ENCODE measurements at places on chromosomes 6 and 20. TPM values are rescaled to one million over a fixed set of nuclear protein-coding genes. Genes with fewer than 3 reads are reported as not detected.

Gene LINC00237
- total RNA-seq = not detected

Gene GMDS
- total RNA-seq = 42.8 TPM

Gene DIDO1
- 45.9 TPM for total RNA-seq

Gene GFOD1
- total RNA-seq = 12.9 TPM

Gene IL17F
- total RNA-seq = 0.86 TPM

Gene FHL5
- total RNA-seq = not detected

- H3K4me1 ChIP-seq = no peaks in the 10 kb centered on the region
- no peak overlapping the region for H3K4me3 ChIP-seq
- H3K36me3 ChIP-seq = no peaks in the 10 kb centered on the region
Observed at GRCh38 chr20:16955971-16956370, 207.8 kb downstream of the OTOR start.

DNA sequence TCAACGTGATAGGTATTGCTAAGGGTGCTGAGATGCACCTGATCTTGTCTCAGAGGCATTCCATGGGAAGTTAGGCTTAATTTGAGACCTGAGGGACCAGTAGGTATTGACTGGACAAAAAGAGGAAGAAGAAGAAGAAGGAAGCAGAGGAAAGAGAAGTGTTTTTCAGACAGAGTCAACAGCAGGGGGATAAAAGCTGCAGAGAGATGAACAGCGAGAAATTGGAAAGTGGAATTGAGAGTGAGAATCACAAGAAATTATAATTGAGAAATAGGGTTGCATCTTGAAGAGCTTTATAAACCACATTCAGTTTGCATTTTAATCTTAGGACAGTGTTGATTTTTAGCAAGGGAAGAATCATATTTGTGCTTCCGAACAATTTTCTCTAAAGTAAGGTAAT is 254.0 kb downstream of the CD83 start:
- peaks cover 22% of the 10 kb centered on the region for H3K4me1 ChIP-seq
- H3K4me3 ChIP-seq = peak overlapping the region; percentile 4

GRCh38 chr20:17797161-17797560 is 97.4 kb downstream of the BANF2 start:
- peaks cover 2% of the 10 kb centered on the region for H3K4me1 ChIP-seq
- no peak overlapping the region for H3K27ac ChIP-seq
- DNase-seq = peak; percentile 26

DNA sequence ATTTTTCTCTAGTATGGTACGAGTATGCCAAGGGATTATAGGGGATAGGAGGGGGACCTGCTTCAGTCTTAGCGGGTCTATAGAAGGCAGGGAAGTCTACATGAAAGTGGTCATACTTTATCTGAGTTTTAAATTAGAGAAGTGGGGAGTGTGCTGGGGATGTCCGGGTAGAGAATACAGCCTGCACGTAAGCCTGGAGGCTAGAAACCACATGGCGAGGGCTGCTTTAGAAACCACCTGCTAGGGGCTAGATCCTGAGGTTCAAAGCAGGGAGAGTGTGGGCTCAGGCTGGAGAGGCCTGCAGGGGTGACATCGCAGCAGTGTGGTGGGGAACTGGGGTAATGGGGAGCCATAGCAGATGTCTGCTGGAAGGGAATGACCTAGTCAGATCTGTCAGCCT is 85.2 kb downstream of the VEGFA start:
- no peak overlapping the region for H3K27ac ChIP-seq
- H3K36me3 ChIP-seq = no peaks in the 10 kb centered on the region
- H3K4me3 ChIP-seq = no peak overlapping the region
- H3K27me3 ChIP-seq = no peaks in the 10 kb centered on the region
- no peak for DNase-seq

DNA sequence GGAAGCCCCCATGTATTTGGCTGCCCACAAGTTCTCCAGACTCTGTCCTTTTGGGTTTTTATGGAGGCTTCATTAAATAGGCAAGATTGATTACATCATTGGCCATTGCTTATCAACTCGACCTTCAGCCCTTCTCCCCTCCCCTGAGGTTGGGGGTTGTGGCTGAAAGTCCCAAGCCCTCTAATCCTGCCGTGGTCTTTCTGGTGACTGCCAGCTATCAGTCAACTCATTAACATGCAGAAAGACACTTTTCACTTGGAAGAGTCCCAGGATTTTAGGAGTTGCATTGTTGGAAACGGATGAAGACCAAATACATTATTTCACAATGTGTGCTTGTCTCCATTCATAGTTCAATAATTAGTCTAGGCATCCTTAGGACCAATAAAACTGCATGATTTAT is 9.5 kb downstream of the CDC5L start:
- H3K4me1 ChIP-seq = peaks cover 22% of the 10 kb centered on the region
- DNase-seq = no peak
- H3K36me3 ChIP-seq = peaks cover 67% of the 10 kb centered on the region
- no peak overlapping the region for H3K4me3 ChIP-seq

DNA sequence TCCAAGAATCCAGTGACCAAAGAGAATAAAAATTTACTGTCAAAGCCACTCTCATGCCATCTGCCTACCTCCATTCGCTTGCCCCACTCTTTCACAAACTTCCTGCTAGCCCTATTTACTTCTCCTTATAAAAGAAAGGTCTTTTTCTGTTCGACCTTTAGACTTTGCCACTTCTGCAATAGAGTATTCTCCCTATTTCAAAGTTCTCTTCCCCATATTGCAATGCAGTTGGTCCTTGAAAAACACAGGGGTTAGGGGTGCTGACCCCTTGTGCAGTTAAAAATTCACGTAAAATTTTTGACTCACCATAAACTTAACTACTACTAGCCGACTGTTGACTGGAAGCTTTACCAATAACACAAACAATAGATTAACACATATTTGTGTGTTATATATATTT is 15.0 kb downstream of the CCN2 start:
- H3K4me3 ChIP-seq = no peak overlapping the region
- H3K36me3 ChIP-seq = no peaks in the 10 kb centered on the region
- peaks cover 13% of the 10 kb centered on the region for H3K27me3 ChIP-seq
- H3K4me1 ChIP-seq = no peaks in the 10 kb centered on the region
- H3K27ac ChIP-seq = no peak overlapping the region
- no peak for DNase-seq

- H3K4me3 ChIP-seq = peak overlapping the region; percentile 100
- H3K36me3 ChIP-seq = peaks cover 49% of the 10 kb centered on the region
- DNase-seq = peak; percentile 82
- H3K27ac ChIP-seq = peak overlapping the region; percentile 100
Observed at GRCh38 chr20:4814696-4815252, 93.1 kb downstream of the PRND start.

GRCh38 chr6:26452631-26453235 is 5.0 kb upstream of the BTN2A1 start:
- no peak for DNase-seq
- H3K27me3 ChIP-seq = no peaks in the 10 kb centered on the region
- peak overlapping the region; percentile 11 for H3K27ac ChIP-seq
- no peak overlapping the region for H3K4me3 ChIP-seq
- H3K36me3 ChIP-seq = peaks cover 30% of the 10 kb centered on the region

DNA sequence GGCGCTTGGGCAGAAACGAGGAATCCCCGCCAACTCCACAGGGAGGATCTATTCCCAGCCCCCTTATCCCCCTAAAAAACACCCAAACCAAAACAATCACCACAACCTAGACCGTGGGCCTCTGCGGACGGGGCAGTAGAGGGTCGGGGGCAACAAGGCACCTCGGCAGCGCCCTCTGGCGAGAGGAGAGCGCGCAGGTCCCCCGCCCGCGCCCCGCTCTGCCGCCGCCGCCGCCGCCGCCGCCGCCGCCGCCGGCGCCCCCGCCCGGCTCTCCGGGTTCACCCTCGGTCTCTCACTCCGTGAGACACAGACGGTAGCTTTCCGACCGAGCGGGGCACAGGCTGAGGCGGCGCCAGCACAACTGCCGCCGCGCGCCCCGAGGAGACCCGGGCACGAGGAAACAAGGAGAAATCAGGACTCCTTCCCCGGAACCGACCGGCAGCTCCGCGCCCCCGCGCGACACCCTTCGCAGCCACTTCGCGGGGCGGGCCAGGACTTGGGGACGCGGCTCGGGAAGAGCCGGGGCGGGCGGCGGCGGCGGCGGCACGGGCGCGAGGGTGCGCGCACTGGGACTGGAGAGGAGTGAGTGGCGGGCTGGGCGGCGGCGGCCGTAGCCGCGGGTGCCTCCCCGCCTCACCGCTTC is at the start of gene SLC35F1:
Gene SLC35F1 (plus strand): TSS at position 307 of the 643 bp plus-strand sequence.
- peak; percentile 52 for DNase-seq
- no peaks in the 10 kb centered on the region for H3K36me3 ChIP-seq
- peak within 1 kb of the TSS; percentile 57 for H3K4me3 ChIP-seq

- no peak for DNase-seq
- H3K27ac ChIP-seq = no peak overlapping the region
- H3K4me1 ChIP-seq = no peaks in the 10 kb centered on the region
- H3K4me3 ChIP-seq = no peak overlapping the region
- no peaks in the 10 kb centered on the region for H3K27me3 ChIP-seq
Observed at GRCh38 chr6:74554041-74554440, 651.8 kb downstream of the COL12A1 start.

DNA sequence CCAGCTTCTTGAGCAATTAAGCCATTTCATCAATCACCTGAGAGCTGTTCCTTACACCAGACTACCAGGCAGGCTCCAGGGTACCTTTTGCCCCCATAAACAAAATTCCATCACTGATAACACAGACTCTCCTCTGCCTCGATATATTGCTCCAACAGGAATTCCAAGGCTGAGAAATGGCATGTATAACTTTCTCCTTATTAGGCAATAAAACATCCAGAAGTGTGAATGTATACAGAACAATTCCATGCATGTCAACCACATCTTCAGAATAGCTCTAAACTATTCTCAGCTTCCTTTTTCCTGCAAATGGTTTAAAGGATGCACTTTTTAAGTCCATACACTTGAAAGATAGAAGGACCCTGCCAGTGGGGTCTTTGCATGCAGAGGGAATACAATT is 73.8 kb downstream of the EDN3 start:
- no peaks in the 10 kb centered on the region for H3K36me3 ChIP-seq
- no peak overlapping the region for H3K4me3 ChIP-seq
- peaks cover 4% of the 10 kb centered on the region for H3K27me3 ChIP-seq
- DNase-seq = no peak
- H3K4me1 ChIP-seq = peaks cover 13% of the 10 kb centered on the region

DNA sequence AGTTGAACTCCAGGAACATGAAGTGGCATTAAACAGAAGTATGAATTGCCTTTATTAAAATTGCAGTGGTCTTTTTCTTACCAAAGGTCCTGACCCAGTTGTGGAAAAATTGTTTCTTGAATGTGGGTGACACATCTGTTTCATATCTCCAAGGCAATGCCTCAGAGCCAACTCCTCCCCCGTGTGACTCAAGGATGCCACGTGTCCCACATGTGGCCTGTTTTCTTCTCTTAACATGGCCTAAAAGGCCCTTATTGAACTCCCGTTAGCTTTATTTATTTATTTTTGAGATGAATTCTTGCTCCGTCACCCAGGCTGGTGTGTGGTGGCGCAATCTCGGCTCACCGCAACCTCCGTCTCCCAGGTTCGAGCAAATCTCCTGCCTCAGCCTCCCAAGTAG is 128.4 kb upstream of the ESR1 start:
- no peaks in the 10 kb centered on the region for H3K36me3 ChIP-seq
- no peak overlapping the region for H3K27ac ChIP-seq
- peaks cover 6% of the 10 kb centered on the region for H3K27me3 ChIP-seq
- H3K4me3 ChIP-seq = no peak overlapping the region

GRCh38 chr6:112408522-112408921 is 61.4 kb downstream of the RFPL4B start:
- H3K27me3 ChIP-seq = no peaks in the 10 kb centered on the region
- no peak overlapping the region for H3K27ac ChIP-seq
- H3K36me3 ChIP-seq = no peaks in the 10 kb centered on the region

GRCh38 chr20:23047001-23047737 is 2.3 kb downstream of the THBD start:
- peaks cover 43% of the 10 kb centered on the region for H3K27me3 ChIP-seq
- no peaks in the 10 kb centered on the region for H3K36me3 ChIP-seq
- no peaks in the 10 kb centered on the region for H3K4me1 ChIP-seq
- H3K27ac ChIP-seq = no peak overlapping the region
- DNase-seq = no peak

DNA sequence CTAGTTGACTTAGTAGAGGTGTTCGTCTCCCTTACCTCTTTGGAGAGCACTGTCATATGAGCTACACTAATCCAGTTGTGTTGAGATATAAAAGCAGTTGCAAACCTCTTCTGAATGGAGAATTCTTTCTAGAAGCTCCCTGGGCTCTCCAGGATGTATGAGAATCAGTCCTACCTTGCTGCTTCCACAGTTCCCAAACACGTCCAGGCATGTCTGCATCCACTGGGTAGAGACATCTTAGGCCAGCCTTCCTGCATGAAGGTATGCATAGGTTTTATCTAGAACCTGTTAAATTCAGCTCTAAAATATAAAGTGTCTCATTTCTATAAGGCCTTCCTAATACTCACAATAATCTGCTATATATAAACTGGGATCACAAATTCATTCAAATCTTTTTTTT is 297.7 kb downstream of the CDC5L start:
- H3K36me3 ChIP-seq = no peaks in the 10 kb centered on the region
- no peak overlapping the region for H3K27ac ChIP-seq
- no peak for DNase-seq
- no peaks in the 10 kb centered on the region for H3K27me3 ChIP-seq

GRCh38 chr6:48996461-48997119 is 466.5 kb downstream of the MMUT start:
- DNase-seq = no peak
- no peaks in the 10 kb centered on the region for H3K36me3 ChIP-seq
- H3K27me3 ChIP-seq = no peaks in the 10 kb centered on the region
- no peak overlapping the region for H3K27ac ChIP-seq

DNA sequence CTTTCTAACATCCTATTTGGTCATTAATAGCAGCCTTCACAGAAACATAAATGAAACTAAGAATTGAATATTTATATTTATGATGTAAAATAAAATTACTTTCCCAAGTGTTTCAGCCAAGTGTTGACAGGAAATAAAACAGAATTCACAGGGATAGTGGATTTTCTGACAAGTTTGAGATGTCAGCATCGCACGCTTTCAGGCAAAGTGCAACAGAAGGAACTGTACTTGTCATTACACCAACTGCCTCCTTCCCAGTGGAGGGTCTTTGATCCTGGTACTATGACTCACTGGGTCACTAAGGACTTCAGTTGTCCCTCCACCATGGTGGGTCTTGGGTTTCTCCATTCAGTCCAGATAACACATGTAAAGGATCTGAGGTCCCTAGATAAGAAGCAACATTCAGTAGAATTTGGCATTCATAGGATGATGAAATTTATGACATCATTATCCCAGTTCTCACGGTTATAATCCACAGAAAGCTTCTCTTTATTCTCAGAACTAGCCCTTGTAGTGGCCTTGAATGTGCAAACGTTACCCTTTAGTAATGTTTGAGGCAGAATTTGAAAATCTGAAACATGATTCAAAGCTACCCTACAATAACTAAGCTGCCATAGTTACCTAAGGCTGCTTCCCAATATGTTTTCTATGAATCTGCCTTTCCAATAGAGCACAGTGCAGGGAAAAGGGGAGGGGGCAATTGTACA is 3.8 kb upstream of the TNFAIP3 start:
- H3K27ac ChIP-seq = peak overlapping the region; percentile 59
- peaks cover 28% of the 10 kb centered on the region for H3K36me3 ChIP-seq
- H3K4me3 ChIP-seq = no peak overlapping the region
- DNase-seq = no peak
